Naive thymus-derived CD4-positive, alpha-beta T cell (primary cell): ENCODE measurements at places on chromosomes 2 and 18. TPM values are rescaled to one million over a fixed set of nuclear protein-coding genes. Genes with fewer than 3 reads are reported as not detected.

Gene SLC8A1
- not detected for polyA plus RNA-seq

Gene TRIM43
- polyA plus RNA-seq = not detected

Gene NYAP2
- polyA plus RNA-seq = not detected

Gene FAM228A
- polyA plus RNA-seq = not detected

Gene L3MBTL4
- polyA plus RNA-seq = 0.05 TPM

Gene ZNF638
- 57.6 TPM for polyA plus RNA-seq

Gene TMEM178A
- not detected for polyA plus RNA-seq

Gene NTSR2
- polyA plus RNA-seq = not detected

Gene ATL2
- 38.1 TPM for polyA plus RNA-seq

Gene POTEC
- not detected for polyA plus RNA-seq

Gene SRD5A2
- not detected for polyA plus RNA-seq

Gene SH3YL1
- 60.9 TPM for polyA plus RNA-seq

Gene FAM124B
- not detected for polyA plus RNA-seq

Gene MBD5
- 22.9 TPM for polyA plus RNA-seq

Gene FAM237A
- polyA plus RNA-seq = not detected

Gene MCEE
- polyA plus RNA-seq = 18.9 TPM

Gene ANO7
- not detected for polyA plus RNA-seq

Gene TMEM169
- polyA plus RNA-seq = 4.3 TPM

Gene PPP1R1C
- not detected for polyA plus RNA-seq

Gene RALBP1
- 31.5 TPM for polyA plus RNA-seq

Gene XDH
- polyA plus RNA-seq = not detected

Gene UPP2
- polyA plus RNA-seq = not detected

Gene ACVR1C
- 2.3 TPM for polyA plus RNA-seq

Gene CYTIP
- 270 TPM for polyA plus RNA-seq

Gene SCN3A
- polyA plus RNA-seq = not detected

Gene NT5C1B
- polyA plus RNA-seq = 0.39 TPM

Gene CENPA
- polyA plus RNA-seq = not detected

Gene CERKL
- 14.7 TPM for polyA plus RNA-seq

Gene CFC1
- not detected for polyA plus RNA-seq

Gene ARHGAP28
- polyA plus RNA-seq = not detected

Gene FOXI3
- not detected for polyA plus RNA-seq

Gene NRBP1
- 124 TPM for polyA plus RNA-seq

Gene DES
- not detected for polyA plus RNA-seq

Gene CABYR
- 0.74 TPM for polyA plus RNA-seq

Gene NR4A2
- polyA plus RNA-seq = 7.3 TPM

Gene HRH4
- not detected for polyA plus RNA-seq

Gene GPR55
- polyA plus RNA-seq = 1.5 TPM

Gene OXER1
- 0.36 TPM for polyA plus RNA-seq

Gene AGAP1
- polyA plus RNA-seq = not detected

Gene STPG4
- polyA plus RNA-seq = not detected

Gene BCL11A
- polyA plus RNA-seq = 2.8 TPM

Gene KYNU
- 0.13 TPM for polyA plus RNA-seq

Gene PJVK
- polyA plus RNA-seq = 0.44 TPM

Gene CTAGE1
- polyA plus RNA-seq = not detected

Gene CD8B
- 7.3 TPM for polyA plus RNA-seq

Gene DCTN1
- polyA plus RNA-seq = 77.2 TPM

Gene NFU1
- polyA plus RNA-seq = 76.4 TPM

Gene NOSTRIN
- not detected for polyA plus RNA-seq

Gene SIX3
- polyA plus RNA-seq = not detected

Gene ASXL3
- not detected for polyA plus RNA-seq

Gene NEU2
- not detected for polyA plus RNA-seq

Gene CHRNG
- polyA plus RNA-seq = 0.10 TPM

Gene DOK6
- 0.11 TPM for polyA plus RNA-seq

Gene C2orf72
- not detected for polyA plus RNA-seq

Gene XRCC5
- polyA plus RNA-seq = 297 TPM

Gene ARHGAP25
- polyA plus RNA-seq = 134 TPM

Gene CWC22
- polyA plus RNA-seq = 32.5 TPM
